Natural killer cell (primary cell): ENCODE measurements at places on chromosomes 6 and 20. TPM values are rescaled to one million over a fixed set of nuclear protein-coding genes. Genes with fewer than 3 reads are reported as not detected.

DNA sequence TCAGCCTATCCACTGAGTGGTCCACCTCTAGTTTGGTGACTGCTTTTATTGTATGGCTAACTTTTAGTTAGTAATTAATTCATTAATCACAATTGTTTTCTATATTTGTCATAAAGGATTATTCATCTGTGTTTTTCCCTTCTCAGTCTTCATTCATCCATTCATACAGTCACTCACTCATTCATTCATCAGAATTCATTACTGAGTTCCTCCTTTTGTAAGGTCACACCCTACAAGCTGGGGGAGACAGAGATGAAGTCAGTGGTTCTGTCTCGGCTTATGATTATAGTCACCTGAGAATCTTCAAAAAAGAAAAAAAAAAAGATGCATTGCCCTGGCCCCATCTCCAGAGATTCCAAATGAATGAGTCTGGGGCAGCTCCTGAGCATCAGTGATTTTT, 257.1 kb downstream of the ADGB start:
- DNase-seq, result no peak

DNA sequence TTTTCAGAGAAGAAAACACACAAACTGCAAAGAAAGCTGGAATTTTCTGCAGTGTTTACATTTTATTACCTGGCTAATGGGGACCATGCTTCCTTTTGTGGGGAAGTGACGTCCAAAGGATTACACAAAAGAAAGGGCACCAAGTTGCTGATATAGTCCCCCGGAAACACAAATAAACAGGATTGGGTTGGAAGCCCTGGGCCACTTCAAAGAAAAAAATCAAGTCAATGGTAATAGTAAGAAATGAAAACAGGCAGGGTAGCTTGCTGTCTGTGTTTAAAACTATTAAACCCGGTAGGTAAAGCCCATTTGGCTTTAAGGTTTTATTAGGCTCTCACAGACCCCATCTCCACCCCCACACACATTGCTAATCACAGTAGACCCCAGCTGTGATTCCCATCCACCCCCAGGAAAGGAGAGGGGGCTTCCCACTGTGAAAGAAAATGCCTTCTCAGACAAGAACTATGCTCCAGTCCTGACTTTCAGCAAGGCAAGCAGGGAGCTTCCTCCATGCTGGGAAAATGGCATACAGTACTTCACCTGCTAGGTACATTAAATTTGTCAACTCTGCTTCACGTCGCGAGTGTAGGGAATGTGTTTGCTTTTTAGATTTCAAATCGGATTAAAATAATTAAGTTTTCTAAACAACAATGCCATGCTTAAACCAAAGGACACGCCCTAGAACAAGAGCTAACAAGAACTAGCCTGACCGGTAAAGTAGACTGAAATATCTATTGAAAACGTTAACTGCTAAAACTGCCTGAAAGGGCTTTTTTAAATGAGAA, 1.1 kb downstream of the PERP start:
- no peak for DNase-seq

RBM24 gene
- not detected for total RNA-seq

DNA sequence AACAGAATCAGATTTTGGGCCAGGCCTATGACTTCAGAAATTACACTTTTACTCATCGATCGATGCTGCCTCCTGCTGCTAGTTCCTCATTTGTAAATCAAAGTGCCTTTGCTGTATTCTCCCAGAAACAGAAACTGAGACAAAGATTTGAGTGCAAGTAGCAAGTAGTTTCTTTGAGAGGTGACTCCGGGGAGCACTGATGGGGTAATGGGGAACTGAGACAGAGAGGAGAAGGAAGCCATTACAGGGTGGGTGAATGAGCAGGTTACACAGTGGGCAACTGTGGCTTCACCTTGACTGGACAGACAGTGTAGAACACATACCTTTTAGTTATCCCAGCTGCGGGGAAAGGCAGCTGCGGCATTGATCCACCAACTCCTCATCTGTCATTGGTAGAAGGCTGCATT, 9.7 kb upstream of the CD40 start:
- peak; percentile 9 for DNase-seq

GRCh38 chr6:148521158-148521557, 178.5 kb downstream of the SASH1 start:
- DNase-seq, result no peak
